ENCODE measurements at places on chromosomes 7 and 10.

GRCh38 chr7:157543276-157543675 lies 206.5 kb downstream of the DNAJB6 start:
- no peak for DNase-seq

- no peak for DNase-seq
These were observed 10.5 kb downstream of the ST8SIA6 start for GRCh38 chr10:17443707-17444387.

- no peak for DNase-seq
These were observed 9.9 kb downstream of the PRR15 start for GRCh38 chr7:29573567-29573966.

GRCh38 chr10:22705527-22705926 lies 8.9 kb downstream of the PIP4K2A start:
- no peak for DNase-seq

DNA sequence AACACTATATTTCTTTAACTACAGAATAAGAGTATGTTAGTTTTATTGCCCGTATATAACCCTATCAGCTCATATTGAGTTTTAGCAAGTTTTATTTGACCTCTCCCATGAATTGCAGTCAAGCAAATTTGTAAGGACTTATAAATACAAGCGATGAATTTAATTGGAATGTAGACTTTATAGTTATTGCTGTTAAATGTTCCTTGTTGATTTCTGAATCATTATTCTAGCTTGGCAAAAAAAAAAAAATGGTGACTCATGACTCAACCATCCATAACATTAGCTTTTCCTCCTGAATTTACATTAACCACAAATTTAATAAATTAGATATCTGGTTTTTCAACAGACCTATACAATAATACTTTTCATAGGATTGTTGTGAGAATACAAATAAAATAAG lies 334.0 kb upstream of the LRRTM3 start:
- DNase-seq = no peak

DNA sequence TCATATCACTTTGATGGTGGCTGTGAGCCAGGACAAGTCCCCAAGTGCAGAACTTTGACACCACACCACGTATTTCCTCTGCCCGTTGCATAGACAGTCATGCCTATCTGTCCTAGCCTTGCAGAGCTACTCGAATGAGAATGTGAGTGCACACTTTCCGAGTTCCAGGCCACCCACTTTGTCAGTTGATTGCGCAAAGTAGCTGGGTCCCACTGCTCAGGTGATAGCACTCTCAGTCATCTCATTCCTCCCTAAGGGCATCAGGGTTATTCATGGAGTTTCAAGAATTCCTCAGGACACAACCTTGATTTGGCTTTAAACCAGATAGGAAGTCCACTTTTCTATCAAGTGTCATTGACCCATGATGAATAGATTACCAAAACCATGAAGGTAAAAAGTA lies 19.3 kb downstream of the LSM5 start:
- no peak for DNase-seq

GRCh38 chr7:93228302-93228701 lies 2.0 kb upstream of the HEPACAM2 start:
- no peak for DNase-seq

DNA sequence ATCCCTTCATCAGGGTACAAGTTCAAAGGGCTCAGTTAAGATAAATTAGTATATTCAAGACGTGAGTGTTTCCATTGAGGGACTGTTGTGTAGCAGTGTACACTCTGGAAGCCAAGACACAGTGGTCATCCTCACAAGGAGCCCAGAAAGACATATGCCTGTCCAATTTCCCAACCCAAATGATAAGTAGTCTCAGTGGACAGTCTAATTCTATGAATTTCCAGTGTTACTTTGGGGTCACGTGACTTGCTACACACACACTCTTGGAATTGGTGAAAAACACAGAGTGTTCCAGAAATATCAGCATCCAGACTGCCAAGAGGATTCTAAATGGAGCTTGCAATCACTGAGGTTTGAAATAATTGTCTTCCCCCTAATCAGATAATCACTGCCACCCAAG lies 365.1 kb downstream of the WDR11 start:
- DNase-seq = no peak

DNA sequence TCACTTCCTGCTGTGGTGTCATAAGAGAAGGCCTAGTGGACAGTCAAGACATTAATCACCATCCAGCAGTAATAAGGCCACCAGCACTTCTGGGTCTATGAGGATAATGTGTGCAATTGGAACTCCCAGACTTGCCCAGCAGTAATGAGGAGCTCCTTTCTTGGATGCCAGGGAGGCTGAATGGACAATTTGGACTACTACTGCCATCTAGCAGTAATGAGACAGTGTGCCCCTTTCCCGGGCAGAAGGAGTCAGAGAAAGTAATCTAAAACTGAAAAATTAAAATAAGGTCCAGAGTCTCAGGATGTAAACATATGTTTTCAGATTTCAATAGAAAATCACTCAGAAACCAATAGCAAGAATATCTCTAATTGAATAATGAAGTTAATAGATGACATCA lies 400.4 kb downstream of the CDC14C start:
- DNase-seq = no peak

DNA sequence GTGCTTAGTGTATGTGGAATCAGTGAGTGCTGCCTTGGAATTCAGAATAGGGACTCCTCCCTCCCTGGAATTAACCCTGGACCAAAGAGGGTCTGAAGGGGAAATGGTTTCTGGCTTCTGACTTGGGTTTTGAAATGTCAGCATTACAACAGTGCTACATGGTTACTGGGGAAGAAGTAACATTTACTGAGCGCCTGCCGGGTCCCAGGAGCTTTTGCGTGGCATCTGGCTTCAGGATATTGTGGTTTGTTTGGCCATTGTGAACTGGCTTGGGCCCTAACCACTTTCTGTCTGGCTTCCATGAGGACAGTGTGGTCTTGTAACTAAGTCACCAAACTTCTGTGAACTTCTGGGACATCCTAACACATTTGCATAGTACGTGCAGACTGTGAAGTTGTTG lies 21.3 kb downstream of the TSPAN15 start:
- DNase-seq = no peak

All from activated CD8-positive, alpha-beta memory T cell treated with anti-CD3 and anti-CD28 coated beads for 48 hours (primary cell).